Left renal pelvis (tissue), 4 donors: ENCODE measurements at places on chromosomes 4 and X. TPM values are rescaled to one million over a fixed set of nuclear protein-coding genes. Genes with fewer than 3 reads are reported as not detected.

PCYT1B gene
- 2.6 TPM for polyA plus RNA-seq

MAGEC2 gene
- polyA plus RNA-seq, result not detected

TDO2 gene
- 3.0 TPM for polyA plus RNA-seq

DAPP1 gene
- polyA plus RNA-seq, result 1.5 TPM

FAM47E gene
- polyA plus RNA-seq, result 0.53 TPM

AFM gene
- polyA plus RNA-seq, result 0.57 TPM

SORBS2 gene
- polyA plus RNA-seq, result 23.3 TPM

SASH3 gene
- 2.2 TPM for polyA plus RNA-seq

TCEAL5 gene
- 12.0 TPM for polyA plus RNA-seq

DNA sequence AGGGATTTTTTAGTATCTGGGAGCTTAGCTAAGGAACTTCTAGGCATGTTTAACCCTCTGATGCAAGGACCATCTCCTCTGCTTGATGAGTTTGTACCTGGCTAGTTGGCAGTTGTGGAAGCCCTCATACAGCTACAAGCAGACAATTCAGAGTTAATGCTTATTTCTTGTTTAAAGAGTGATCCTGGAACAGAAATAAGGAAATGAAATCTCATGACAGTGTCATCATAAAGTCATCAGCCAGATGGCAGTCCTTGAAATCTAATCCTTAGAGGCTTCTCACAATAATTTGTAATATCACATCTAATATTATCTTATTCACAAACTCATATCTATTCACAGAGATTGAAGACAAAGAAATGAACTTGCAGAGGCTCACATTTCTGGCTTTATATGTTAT, 581.6 kb upstream of the FTHL17 start:
- no peak for DNase-seq

- DNase-seq, result no peak
Observed at GRCh38 chrX:45872480-45872879, 671.8 kb upstream of the DIPK2B start.

- DNase-seq, result peak; percentile 43
Observed at GRCh38 chr4:52911684-52912294, 49.7 kb downstream of the RASL11B start.

- no peak for DNase-seq
Observed at GRCh38 chr4:48047421-48047844, 30.9 kb downstream of the NIPAL1 start.

DNA sequence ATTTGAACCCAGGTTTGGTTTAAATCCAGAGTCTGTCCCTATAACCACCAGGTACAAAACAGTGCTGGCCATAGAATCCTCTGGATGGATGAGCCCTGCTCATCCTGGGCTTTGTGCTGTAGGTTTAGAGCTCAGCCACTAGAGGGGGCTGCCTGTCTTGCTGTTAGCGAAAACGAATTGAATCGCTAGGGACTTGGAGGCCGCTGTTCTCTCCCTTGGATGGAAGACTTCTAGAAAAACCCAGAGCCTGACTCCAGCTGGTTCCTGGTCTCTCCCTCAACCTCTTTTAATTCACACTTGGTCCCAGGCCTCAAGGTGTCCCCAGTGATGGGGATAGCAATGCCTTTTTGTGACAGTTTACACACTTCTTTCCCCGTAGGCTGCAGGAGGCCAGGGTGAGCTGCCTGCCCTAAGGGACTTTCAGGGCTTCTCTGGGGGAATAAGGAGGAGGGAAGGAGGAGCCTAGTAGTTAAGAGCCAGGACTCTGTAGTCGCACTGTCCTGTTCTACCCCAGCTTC, 8.7 kb downstream of the RIPPLY1 start:
- DNase-seq, result peak; percentile 29

DNA sequence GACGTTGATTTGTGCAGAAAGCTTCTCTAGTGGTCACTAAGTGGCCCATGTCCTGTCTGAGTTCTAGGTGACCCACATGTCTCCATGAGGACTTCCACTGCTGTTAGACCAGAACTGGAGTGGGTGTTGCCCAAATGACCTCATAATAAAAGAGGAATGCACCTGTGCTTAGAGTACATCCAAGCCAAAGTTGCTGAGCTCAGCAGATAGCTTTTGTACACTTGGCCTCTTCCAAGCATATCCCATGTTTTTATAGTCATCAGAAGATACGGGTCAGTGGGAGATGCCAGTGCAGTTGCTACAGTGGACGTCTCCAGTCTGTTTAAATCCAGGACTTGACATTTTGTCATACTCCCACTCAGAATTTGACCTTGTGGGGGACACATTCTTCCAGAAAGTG, 37.6 kb upstream of the WDR1 start:
- no peak for DNase-seq

DNA sequence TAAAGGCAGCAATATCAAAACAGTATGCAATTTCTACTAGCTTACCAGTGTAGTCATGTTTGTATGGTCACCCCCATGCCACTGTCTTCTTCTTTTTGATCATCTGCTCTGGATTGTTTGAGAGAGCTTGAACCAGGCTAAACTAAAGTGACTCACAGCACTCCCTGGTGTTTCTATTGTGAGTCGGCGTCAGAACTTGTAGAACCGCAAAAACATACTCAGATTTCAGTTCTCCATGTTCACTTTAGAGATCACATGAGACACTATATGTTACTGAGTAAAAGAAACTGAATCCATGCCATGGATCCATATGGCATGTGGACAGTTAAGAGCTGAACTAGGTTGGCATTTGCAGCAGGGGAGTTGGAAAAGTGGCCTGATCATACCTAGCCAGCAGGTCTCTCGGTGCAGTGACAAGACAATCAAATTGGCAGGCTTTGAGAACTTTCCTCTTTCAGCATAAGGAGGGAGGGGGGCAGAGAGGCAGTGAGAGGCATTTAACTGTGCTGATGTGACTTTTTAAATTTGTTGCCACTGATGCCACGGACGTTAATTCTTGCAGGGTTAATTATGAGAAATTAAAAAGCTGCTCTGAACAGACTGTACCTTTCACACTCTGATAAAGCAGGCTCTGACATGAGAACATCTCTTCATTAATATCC, 88.4 kb downstream of the AFF2 start:
- DNase-seq, result no peak

- no peak for DNase-seq
Observed at GRCh38 chr4:113694008-113694407, 67.5 kb downstream of the CAMK2D start.

- DNase-seq, result peak; percentile 75
Observed at GRCh38 chr4:7960790-7961655, 21.4 kb upstream of the AFAP1 start.

DNA sequence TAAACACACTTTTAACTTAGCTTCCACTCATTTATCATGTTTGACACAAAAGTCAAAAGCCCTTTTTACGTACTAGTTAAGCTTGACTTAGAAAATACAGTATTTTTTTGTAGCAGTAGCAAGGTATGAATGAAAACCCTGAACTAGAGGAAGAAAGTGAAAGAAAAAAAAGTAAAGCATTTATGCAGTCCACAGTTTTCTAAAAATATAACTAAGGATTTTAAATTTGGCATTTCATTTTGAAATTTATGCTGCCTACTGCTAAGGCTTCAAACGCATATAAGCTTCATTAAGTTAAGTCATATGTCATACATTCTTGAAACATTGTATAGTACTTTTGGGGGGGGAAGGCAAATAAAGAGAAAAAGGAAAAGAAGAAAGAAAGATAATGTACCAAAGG, 201.5 kb downstream of the PDGFC start:
- no peak for DNase-seq

- DNase-seq, result no peak
Observed at GRCh38 chrX:51876441-51876840, 17.0 kb upstream of the MAGED1 start.

GRCh38 chr4:73653695-73654106, 33.5 kb upstream of the RASSF6 start:
- no peak for DNase-seq

- DNase-seq, result no peak
Observed at GRCh38 chr4:109319684-109320083, 17.2 kb upstream of the COL25A1 start.

DNA sequence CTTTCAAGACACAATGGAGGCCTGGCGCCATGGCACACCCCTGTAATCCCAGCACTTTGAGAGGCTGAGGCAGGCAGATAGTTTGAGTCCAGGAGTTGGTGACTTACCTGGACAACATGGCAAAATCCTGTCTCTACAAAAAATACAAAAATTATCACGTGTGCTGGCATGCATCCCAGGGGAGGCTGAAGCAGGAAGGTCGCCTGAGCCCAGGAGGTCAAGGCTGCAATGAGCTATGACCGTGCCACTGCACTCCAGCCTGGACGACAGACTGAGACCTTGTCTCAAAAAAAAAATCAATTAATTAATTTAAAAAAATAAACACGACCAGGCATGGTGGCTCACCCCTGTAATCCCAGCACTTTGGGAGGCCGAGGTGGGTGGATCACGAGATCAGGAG, 2.0 kb upstream of the CTPS2 start:
- no peak for DNase-seq

DNA sequence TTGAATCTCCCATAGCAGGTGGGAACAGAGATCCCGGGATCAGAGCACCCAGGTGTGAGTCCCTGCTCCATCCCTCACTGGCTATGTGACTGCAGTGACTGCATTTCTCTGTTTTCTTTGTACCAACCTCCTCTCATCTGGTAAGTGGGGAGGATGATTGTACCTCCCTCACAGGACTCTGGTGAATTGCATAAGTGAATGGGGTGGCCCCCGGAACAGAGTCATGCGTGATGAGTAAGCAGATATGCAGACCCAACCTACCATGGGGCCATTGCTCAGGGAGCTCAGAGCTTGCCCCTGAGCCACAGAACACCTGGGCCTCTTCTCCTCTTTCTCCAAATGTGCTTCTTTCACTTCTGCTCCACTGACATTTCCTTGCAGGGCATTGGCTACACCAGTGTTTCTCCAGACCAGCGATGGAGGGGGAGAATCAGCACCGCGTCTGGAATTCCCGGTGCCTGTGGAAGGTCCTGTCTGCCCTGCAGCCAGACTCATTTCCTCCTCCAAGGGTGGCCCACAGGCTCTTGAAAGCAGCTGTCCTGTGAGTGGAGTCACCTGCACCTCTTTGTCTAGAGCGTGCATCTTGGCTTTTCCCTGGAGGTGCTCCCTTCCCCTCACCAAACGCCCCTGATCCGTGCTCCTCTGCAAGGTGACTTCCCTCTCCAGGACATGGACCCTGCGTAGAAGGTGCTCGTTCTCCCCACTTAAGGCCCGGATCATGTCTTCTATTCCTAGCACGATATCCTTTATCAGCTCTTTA, 30.0 kb downstream of the C4orf50 start:
- no peak for DNase-seq

- no peak for DNase-seq
Observed at GRCh38 chr4:90124276-90124675, 2.9 kb upstream of the CCSER1 start.
